ENCODE measurements at places on chromosomes 4 and X.

DNA sequence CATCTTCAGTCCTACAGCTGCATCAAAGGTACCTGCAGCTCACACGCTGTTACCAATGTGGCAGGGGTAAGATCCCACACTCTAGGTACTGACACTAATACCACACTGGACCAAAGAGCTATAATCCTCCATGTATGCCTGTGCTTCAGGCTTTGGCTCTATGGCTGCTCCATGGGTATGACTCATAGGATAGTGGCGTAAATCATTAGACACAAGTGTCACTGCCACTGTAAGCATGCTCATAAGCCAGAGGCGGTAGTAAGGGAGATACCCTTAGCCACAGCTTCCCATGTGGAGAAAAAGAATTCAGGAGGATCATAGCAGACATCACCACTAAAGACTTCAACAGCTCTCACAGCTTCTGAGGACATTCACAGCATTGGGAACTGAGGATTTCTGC is 287.5 kb downstream of the ACTRT1 start:
- DNase-seq = no peak
- no peaks in the 10 kb centered on the region for H3K27me3 ChIP-seq
- no peaks in the 10 kb centered on the region for H3K36me3 ChIP-seq
- H3K4me1 ChIP-seq = no peaks in the 10 kb centered on the region
- no peak overlapping the region for H3K4me3 ChIP-seq

GRCh38 chr4:144203155-144203554 is 62.6 kb upstream of the GYPA start:
- no peak overlapping the region for H3K27ac ChIP-seq
- H3K4me1 ChIP-seq = no peaks in the 10 kb centered on the region
- no peak overlapping the region for H3K4me3 ChIP-seq
- H3K36me3 ChIP-seq = no peaks in the 10 kb centered on the region
- H3K27me3 ChIP-seq = no peaks in the 10 kb centered on the region

DNA sequence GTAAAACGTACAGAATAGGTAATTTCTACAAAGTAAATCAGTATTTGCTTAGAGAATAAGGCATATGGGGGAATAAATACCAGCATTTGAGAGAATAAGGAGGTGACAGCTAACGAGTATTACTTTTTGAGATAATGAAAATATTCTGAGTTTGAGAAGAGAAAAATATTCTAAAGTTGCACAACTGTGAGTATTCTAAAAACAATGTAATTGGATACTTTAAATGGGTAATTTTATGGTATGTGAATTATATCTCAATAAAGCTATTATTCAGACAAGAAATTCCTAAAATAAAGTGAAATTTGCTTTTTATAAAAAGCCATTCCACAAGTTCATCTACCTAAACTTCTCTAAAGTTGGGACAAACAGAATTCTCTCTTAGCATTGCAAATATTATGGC is 62.6 kb downstream of the PDGFC start:
- no peaks in the 10 kb centered on the region for H3K36me3 ChIP-seq
- H3K27me3 ChIP-seq = no peaks in the 10 kb centered on the region
- no peak overlapping the region for H3K27ac ChIP-seq
- DNase-seq = no peak

DNA sequence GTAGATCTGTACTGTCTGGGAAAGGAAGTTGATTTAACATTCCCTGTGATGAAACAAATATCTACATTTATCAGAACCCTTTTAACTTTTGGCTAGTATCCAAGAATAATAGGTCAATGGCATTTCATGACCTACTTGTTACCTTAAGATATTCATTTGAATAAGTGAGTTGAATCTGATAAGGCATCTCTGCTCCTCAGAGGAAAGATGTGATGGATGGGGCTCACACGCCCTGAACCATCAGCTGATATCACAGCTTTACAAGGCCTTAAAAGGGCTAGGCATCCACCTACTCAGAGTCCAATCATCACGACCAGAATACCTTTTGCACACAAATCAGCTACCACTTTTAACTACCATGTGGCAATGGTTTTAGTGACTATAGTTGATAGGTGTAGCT is 90.2 kb upstream of the PDLIM3 start:
- H3K27me3 ChIP-seq = no peaks in the 10 kb centered on the region

Data from breast epithelium (tissue), 4 donors.